Activated T-helper 17 cell treated with anti-CD3 and anti-CD28 coated beads, Interleukin-2, amount 50 U/mL, for 72 hours (primary cell): ENCODE measurements at places on chromosomes 2 and 18. TPM values are rescaled to one million over a fixed set of nuclear protein-coding genes. Genes with fewer than 3 reads are reported as not detected.

Gene TNFAIP6
- not detected for total RNA-seq

- no peak for ATAC-seq
Observed at GRCh38 chr18:12074736-12075135, 18.9 kb upstream of the ANKRD62 start.

DNA sequence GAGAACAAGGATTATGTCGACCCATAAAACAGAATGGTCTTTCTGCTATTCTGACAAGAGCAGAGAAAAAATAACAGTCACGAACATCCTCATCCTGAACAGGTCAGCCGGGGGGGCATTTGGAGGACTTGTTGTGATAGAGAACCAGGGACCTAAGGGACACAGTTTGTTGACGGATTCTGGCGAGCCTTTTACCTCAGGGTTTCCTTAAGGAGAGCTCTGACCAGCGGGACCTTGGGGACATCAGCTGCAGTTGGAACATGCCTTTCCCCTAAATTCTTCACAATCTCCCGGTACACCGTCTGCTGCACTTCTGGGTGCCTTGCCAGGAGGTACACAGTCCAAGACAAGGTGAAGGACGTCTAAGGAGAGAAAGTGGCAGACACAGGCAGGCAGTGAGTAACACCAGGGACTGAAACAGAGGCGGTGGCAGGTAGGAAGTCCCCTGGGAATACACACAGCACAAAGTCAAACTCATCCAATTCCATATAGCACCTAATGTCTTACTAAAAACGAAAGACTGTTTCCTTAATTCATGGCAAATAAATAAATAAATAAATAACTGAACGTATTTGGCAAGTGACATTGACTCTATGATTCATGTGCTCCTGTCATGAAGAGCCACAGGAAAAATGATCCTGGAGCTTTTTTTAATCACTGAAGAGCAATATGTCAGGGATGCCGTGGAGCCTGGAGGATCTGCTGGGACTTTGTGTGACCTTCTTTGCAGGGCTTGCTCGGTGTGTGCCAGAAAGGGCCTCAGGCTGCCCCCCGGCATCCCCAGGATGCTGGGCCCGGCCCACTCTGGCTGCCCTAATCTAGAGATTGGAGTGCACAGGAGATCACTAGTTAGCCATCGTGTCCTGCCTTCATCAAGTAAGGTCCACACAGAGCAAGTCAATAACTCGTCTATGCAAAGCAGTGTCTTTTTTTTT, 24.7 kb downstream of the CYP27C1 start:
- no peak for ATAC-seq

DNA sequence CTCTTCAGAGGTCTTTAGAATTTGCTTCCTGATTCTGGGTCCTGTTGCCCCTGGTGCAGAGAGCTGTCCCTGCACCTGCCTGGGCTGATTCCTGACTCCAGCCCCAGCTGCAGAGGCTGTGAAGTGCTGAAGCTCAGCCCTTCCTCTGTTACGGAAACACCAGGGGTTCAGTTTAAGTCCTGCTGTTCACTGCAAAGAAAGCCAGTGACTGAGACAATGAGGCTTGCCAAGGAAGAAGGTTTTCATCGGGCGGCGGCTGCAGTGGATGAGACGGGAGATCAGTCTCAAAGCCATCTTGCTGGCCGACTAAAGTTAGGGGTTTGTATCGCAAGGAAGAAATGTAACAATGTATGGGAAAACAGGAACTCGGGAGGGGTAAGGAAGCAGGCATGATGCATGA, 142.4 kb upstream of the ZNF236 start:
- ATAC-seq, result no peak

- no peak for ATAC-seq
Observed at GRCh38 chr18:54267701-54268100, 1.6 kb upstream of the POLI start.

DNA sequence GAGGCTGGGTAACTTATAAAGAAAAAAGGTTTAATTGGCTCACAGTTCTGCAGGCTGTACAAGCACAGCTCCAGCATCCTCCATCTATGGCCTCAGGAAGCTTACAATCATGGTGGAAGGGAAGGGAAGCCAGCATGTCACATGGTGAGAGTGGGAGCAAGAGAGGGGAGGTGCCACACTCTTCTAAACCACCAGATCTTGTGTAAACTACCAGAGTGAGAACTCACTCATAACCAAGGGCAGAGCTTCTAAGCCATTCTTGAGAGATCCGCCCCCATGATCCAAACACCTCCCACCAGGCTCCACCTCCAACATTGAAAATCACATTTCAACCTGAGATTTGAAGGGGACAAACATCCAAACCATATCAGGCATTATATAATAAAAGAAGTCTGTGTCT, 121.6 kb upstream of the CDC42EP3 start:
- ATAC-seq, result no peak

Gene EIF4E2
- total RNA-seq, result 65.7 TPM

Gene IL36G
- total RNA-seq, result 0.48 TPM

Gene GCG
- total RNA-seq, result not detected

GRCh38 chr2:187084524-187084923, 235.6 kb upstream of the ZSWIM2 start:
- no peak for ATAC-seq

DNA sequence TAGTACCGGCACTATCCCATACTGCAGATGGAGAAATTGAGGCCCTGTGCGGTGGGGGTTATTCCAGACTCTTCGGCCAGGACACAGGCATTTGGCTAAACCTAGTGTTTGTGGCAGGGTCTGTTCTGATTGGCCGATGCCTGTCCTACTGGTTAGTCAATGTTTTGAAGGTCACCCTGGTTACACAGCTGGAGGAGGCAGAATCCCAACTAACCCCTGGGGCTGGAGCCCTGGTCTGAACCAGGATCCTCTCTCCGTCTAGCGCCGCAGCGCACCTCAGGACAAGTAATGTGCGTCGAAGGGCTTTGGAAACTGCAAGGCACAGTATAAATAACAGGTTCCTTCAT, 19.4 kb downstream of the TEX44 start:
- peak; percentile 29 for ATAC-seq

DNA sequence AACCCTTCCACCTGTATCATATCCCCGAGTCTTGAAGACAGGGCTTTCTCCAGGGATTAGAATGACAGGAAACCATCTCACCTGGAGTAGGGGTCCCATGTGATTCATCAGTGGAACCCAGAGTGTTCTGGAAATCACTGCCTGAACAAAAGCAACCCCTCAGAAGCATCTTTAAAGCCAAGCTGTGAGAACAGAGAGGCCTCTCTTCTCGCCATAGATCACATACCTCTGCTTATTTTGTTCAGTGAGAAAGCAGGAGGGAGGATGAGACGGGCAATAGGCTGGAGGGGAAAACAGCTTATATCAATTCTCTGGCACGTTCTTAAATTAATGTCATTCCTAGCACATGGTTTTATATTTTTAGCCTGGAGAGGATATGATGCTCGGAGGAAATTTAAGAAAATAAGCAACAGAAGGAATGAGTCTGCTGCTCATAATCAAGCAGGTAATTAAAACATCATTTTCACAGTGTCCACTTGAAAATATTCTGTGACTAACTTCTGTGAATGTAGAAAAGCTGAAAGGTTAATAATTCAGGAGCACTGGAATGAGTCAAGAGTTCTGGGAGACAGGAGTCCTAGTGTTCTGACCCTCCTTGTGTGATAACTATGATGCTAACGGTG, 213.6 kb upstream of the SP5 start:
- ATAC-seq, result no peak

DNA sequence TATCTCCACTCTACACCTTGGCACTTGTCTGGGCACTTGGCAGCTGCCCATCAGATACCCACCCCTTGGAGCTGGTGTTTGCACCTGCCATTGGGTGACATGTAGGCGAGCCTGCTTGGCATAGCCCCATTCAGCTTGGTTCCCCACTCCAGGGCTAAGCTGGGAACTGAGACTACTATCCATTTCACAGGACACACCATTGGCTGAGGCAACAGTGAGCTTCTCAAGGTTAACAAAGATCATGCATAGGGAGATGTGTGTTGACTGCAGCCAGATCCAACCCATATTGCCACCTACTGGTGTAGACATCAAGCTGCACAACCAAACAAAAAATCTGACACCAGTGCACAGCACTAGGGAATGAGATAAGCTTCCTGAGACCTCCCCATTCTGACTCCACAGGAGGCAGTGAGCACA, 1389.8 kb upstream of the TMEFF2 start:
- ATAC-seq, result no peak

- ATAC-seq, result no peak
Observed at GRCh38 chr2:146867477-146867986, 977.3 kb upstream of the ACVR2A start.

- ATAC-seq, result no peak
Observed at GRCh38 chr18:12049978-12050811, 43.4 kb upstream of the ANKRD62 start.

DNA sequence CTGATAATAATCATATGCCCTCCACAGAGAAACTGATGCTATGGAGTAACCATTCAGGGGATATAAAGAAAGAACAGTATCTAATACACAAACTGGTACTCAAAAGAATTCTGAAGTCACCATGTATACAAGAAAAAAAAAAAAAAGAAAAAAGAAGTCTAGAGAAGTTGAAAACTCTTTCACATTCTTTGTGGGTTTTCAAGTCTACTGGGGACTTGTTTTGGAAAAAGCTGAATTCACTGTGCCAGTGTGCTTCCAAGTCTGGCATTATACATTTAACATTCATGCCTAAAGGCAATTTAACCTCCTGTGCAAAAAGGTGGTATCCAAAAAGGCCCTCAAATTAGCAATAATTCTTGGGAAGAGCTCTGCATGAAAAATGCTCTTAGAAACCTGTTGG, 94.8 kb upstream of the ITGB6 start:
- no peak for ATAC-seq

Gene ALK
- total RNA-seq, result not detected

GRCh38 chr2:70655786-70656185, 102.2 kb upstream of the TGFA start:
- ATAC-seq, result no peak

GRCh38 chr2:160434254-160434948, 59.2 kb downstream of the RBMS1 start:
- no peak for ATAC-seq

Gene NEB
- total RNA-seq, result 1.3 TPM

- no peak for ATAC-seq
Observed at GRCh38 chr2:27138111-27138510, 1.1 kb downstream of the PRR30 start.

GRCh38 chr2:51722311-51722710, 690.4 kb upstream of the NRXN1 start:
- ATAC-seq, result no peak

DNA sequence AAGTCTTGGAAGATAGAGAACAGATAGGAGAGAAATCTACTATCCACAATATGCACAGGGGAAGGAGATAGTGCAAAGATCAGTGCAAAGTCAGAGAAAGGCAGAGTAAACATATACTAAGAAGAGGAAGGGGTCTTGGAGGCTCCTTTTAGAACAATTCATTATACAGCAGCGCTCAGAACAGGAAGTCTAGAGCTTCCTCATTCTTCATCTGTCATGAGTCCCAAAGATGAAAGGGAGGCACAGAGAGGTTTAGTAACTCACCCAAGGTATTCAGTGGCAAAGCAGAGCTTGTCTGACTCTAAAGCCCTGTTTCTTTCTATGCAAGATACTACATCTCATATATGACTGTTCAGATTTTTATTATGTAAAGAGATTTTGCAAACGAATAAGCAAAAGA, 1.4 kb downstream of the SP110 start:
- ATAC-seq, result peak; percentile 28

Gene TBC1D8
- 0.45 TPM for total RNA-seq
